ENCODE measurements at places on chromosomes 16 and 17.

GRCh38 chr16:81616321-81617020 is 162.6 kb upstream of the PLCG2 start:
- DNase-seq = peak; percentile 80

- no peak for DNase-seq
Observed at GRCh38 chr16:78478267-78478861, 378.9 kb downstream of the WWOX start.

GRCh38 chr17:44914148-44914547 is 1.2 kb downstream of the GFAP start:
- no peak for DNase-seq

DNA sequence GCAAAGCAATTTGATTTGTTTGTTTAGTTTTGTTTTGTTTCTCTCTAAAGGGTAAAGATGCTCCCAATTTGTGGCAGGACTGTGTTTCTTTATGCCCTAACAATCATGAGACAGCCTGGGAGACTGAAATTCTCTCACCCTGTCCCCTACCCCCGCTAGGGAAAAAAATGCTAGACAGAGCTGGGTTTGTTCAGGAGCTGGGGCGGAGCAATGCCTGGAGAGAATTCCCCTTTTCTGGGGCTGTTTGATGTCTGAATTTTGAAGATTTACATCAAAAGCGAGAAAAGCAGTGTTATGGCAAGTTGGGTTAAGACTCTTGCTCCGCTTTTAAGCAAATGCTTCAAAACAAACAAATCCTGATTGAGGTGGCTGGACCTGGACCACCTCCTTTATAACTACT is 8.4 kb downstream of the MAF start:
- DNase-seq = no peak

GRCh38 chr16:66751053-66751302 is 431 bp downstream of the DYNC1LI2 start:
- DNase-seq = no peak

- peak; percentile 76 for DNase-seq
Observed at GRCh38 chr17:57455063-57455914, 199.0 kb downstream of the MSI2 start.

GRCh38 chr17:28992625-28993600 is 12.9 kb downstream of the SEZ6 start:
- DNase-seq = no peak

DNA sequence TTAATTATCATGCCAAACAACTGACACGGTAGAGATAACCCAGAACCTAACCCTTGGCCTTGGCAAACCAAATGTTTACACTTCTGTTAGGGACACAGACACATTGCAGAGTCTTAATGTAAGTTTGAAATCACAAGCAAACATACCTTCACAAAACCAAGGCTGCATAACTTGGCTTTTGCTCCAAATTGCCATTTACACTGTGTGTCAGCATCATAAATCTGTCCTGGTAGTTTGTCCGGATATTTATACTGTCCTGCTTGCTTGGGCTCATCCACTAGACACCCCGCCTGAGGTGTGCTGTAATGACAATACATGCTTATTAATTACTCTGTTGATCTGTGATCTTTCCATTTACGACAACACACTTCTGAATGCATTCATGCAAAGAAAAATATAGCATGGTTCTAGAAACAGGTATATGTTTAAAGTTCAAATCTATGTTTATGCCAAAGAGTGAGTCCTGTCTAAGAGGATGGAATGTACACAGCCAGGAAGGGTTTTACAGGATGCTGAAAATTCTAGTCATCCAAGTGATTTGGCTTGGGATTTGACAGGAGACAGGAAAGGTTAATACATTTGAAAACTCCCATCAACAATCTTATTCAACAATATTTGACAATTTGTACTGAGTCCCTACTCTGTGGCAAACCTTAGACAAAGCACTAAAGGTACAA is 81.1 kb downstream of the ADAMTS18 start:
- no peak for DNase-seq

DNA sequence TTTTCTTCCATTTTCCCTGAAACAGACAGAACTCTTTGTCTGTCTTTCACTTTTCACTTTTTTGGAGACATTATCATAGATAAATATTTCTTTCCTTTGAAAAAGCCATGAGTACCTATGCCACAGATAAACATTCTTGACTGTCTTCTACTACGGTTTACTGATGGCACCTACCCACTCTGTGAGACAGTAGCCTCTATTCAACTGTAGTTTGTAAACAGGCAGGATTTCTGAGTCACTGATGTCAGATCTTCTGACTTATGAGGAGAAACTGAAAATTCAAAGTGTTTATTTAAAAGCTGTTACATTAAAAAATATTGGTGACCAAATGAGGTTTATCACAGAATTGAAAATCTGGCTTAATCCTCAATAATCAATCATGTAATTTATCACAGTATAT is 658.4 kb downstream of the TOX3 start:
- DNase-seq = no peak

DNA sequence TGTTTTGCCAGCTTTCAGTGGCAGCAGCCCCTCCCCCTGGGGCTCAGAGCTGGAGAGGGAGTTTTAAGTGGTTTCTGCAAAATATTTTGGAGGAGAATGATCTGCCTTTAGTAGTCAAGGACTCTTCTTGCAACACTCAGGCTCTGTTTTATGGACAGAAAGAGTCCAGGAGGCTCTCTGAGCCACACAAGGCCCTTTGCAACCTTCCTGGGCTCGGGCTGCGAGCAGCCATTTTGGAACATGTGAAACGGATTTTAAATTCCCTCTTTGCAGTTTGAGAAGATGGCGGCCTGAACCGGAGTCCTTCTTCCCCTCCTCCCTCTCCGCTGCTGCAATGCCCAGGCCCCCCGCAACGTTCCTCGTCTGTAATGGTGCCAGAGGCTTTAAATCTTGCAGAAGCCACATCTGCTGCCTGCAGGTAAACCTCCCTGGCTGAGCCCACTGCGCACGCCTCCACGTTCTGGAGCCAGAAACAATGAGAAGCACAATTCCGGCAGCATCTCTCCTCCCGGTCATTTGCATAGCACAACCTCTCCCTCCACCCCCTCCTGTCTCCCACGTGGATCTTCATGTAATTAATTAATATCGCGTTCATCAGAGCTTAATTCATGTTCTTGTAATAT is 386.1 kb downstream of the SEC14L1 start:
- no peak for DNase-seq

DNA sequence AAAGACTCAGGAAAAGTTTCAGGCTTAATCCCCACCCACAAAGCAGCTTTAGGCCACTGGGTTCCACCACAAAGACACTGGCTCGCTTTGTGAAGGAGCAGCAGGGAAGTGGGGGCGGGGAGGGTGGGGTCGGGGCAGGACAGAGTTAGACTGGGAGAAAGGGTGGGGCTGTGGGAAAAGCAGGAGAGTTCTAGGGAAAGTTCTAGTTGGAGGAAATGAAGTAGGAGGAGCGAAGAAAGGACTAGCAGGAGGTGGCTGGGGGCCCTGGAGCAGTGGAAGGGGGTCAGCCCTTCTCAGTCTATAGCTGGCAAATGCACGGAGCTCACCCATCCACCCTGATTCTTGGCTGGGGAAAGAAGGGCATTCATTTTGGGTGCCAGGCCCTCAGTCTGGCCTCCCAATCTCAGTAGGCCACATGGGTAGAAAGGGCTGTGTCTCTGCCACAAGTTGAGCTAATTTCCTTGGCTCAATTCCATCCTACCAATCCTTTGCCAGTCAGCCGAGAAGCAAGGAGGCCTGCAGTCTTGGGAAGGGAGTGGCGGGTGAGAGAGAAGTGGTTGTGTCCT is 4.6 kb downstream of the INPP5K start:
- no peak for DNase-seq

DNA sequence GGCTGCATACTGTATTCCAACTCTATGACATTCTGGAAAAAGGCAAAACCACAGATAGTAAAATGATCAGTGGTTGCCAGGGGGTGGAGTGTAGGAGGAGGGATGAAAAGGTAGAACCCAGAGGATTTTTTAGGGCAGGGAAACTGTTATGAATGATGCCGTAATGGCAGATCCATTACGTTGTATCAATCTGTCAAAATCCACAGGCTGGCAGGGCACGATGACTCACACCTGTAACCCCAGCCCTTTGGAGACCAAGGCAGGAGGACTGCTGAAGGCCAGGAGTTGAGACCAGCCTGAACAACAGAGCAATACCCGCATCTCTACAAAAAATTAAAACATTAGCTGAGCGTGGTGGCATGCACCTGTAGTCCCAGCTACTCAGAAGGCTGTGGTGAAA is 91.8 kb downstream of the RMI2 start:
- no peak for DNase-seq

DNA sequence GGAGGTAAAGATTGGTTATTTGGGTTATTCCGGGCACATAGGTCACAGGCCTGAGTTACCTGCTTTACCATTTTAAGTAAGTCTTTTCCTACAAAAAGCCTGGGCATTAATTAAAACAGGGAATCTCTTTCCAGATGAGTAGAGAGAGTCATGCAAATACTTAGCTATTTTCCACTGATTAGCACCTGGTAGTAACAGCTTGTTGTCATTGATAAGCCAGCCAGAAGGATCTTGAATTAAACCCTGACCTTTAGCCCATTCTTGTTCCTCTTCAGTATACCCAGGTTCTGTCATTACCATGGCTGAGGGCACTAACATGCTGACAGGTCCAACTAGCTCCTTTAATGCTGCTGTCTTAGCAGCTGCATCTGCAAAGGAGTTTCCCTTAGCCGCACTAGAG is 44.4 kb upstream of the ARL4D start:
- DNase-seq = no peak

DNA sequence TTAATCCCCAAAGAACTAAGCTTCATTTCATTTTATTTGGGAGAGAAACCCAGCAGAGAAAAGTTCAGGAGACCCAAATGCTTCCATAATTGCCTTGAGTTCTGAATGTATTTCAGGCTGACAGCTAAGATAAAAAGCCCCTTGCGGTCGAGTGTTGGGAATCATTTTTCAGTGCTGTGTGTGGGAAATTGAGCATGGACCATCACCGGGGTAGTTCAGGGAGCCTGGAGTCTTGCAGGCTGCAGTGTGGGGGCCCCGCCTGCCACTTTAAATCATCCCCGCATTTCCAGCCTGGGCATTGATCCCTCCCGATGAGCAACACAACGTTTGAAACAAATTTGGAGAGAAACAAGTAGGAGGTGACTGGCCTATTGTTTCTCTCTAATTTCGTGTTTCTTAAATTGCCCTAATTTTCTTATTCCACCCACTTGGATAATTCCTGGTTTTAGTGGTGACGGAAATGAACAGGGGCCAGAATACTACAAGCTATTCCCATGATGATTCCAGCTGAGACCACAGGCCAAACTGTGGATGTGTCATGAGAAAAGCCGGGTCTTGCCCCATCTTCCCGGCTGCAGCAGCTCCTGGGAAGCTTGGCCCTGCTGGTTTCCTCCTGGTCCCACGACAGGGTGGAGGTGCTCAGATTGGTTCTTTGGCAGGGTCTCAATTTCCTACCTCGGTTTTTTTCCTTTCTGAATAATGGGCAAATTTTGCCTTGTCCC is 75.1 kb downstream of the FOXL1 start:
- DNase-seq = no peak

GRCh38 chr17:81808778-81809555 is 5.0 kb downstream of the GCGR start:
- no peak for DNase-seq

- no peak for DNase-seq
Observed at GRCh38 chr17:12568358-12569251, 97.1 kb upstream of the MYOCD start.

- DNase-seq = no peak
Observed at GRCh38 chr17:33072421-33073161, 80.9 kb downstream of the SPACA3 start.

- DNase-seq = no peak
Observed at GRCh38 chr17:31472137-31472536, 80.7 kb downstream of the RAB11FIP4 start.

GRCh38 chr16:69131167-69131838 is 1.1 kb downstream of the CHTF8 start:
- DNase-seq = peak; percentile 46

GRCh38 chr16:87484487-87485331 is 8.1 kb downstream of the ZCCHC14 start:
- no peak for DNase-seq

DNA sequence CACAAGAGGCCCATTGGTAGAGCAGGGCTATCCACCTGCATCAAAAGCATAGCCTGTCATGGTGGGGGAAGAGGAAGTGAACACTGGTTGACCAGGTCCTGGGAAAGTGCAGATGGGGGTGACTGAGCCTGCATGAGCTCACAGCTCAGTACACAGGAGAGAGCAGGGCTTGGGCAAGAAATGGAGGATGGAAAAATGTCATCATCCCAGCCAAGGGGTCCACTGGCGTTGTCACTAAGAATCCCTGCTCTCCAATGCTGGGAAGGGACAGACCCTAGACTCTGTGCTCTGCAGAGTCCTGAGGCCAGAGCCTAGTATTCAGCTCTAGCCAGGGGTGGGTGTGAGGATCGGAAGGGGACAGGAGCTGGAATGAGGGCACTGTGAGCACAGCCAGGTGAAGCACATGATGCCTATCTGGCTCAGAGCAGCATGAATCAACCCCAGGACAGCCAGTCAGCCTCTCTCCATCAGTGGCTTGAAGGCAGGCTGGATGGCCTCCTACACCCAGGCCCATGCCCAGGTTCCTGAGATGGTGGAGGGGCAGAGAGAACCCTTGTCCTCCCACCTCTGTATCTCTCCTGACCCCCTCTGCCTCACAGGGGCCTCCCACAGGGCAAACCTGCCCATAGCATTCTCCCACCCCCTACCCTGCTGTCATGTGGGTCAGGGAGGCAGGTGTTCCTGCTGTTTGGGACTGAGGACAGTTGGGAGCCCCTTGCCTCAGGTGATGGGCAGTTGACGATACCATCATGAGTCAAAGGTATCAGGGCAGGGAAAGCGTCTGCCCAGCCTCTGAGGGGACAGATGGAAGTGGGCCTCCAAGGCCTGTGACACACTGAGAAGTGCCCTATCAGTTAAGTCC is 13.8 kb upstream of the CTCF start:
- peak; percentile 71 for DNase-seq

GRCh38 chr16:9091867-9092281 is 430 bp downstream of the HAPSTR1 start:
- DNase-seq = no peak

GRCh38 chr16:4576008-4576407 is 19.9 kb downstream of the C16orf96 start:
- no peak for DNase-seq

- DNase-seq = no peak
Observed at GRCh38 chr17:82049521-82049971, 2.1 kb downstream of the RFNG start.

- no peak for DNase-seq
Observed at GRCh38 chr17:73562896-73563295, 81.3 kb downstream of the SDK2 start.

GRCh38 chr16:89484923-89485679 is 5.3 kb downstream of the ANKRD11 start:
- DNase-seq = no peak

Measured in GM10248 (cell line).